NCI-H1105 treated with DMSO at 0.1 percent for 48 hours (cell line): ENCODE measurements at places on chromosomes 6 and 20.

DNA sequence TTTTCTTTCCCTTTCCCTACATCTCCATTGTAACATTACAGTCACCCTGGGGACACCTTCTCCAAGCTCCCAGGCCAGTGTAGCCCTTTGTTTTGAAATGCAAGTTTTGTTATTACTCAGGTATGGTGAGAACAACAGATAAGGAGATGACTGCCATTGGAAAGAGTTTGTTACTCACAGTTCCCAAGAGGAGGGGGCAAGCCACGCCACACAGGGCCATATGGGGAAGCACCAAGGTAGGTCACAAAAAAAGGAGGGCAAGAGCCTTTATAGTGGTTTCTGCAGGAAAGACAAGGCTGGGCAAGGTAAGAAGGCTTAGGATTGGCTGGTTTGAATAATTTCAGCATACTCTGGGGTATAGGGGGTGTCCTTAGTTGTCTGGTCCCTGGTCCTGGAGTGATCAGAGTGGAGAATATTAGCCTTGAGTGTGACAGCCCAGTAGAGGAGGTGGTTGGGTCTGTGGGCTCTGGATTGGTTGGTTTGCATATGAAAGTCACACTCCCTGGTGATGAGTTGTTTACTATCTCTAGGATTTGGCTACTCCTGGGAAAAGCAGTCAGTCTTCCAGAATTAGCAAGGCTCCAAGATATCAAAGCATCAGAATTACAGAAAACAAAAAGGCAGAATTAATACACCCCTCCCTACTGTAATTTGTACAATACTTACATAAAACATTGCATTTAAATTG, 33.1 kb upstream of the SMLR1 start:
- DNase-seq, result no peak

GRCh38 chr6:49401063-49401462, 62.0 kb downstream of the MMUT start:
- DNase-seq, result no peak

- no peak for DNase-seq
Measured at GRCh38 chr20:53829255-53829723, 235.7 kb upstream of the ZNF217 start.

- DNase-seq, result no peak
Measured at GRCh38 chr6:5388326-5388725, 127.0 kb downstream of the FARS2 start.

DNA sequence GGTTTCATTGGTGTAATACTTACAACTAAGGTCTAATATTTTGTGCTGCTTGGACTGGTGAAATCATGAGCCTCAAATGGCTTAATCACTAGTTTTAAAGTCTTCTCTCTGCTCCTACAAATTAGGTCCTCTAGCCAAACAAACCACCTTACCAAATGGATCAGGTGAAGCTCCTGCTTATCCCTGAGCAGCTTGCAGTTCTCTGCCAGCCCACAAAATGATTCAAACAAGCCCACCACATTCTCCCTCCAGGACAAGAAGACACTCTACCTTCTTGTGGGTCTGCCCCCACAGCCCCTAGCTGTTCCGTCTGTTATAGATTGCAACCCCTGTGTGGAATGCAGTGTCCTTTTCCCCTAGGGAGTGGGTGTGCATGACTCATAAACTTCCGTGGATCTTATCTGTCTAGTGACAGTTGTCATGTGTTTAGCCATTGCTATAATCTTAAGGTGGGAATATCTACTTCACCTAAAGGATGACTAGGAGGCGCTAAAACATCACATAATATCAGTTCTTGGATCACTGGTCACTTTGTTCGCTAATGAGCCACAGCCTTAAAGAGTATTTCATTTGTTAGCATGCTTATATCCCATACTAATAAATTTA, 940.5 kb upstream of the MANEA start:
- DNase-seq, result peak; percentile 10

DNA sequence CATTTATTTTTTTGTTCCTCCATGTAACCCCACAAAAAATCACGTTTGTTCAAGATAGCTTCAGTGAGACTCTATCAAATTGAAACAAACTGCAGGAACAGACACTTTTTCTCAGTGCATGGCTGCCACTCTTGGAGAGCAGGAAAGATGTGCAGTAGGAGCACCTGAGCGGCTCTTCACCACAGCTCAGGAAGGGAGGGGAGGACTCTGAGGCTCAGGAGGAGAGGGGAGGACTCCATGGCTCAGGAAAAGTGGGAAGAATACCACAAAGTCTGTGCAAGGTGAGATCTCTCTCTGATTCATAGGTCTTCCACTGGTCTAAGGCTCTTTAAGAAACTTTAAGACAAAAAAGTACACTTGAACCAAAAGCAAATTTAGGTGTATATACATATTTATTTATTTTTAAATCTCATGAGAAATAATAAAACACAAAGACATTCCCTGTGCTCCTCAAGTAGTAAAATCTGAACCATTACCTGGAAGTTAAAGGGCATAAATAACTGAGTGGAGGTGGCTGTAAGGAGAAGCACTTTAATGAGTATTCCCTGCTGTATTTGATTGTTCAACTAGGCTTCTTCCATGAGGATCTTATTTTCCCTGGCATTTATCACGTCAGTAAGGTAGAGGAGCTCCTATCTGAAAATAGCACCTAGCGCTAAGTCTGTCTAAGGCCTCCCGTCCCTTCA, 69.2 kb upstream of the CCN6 start:
- no peak for DNase-seq
